ENCODE measurements at places on chromosomes 2 and 18.

GRCh38 chr18:6681331-6681875 is 48.1 kb upstream of the ARHGAP28 start:
- DNase-seq, result no peak

- DNase-seq, result no peak
Observed at GRCh38 chr2:235126768-235127167, 175.0 kb downstream of the SH3BP4 start.

DNA sequence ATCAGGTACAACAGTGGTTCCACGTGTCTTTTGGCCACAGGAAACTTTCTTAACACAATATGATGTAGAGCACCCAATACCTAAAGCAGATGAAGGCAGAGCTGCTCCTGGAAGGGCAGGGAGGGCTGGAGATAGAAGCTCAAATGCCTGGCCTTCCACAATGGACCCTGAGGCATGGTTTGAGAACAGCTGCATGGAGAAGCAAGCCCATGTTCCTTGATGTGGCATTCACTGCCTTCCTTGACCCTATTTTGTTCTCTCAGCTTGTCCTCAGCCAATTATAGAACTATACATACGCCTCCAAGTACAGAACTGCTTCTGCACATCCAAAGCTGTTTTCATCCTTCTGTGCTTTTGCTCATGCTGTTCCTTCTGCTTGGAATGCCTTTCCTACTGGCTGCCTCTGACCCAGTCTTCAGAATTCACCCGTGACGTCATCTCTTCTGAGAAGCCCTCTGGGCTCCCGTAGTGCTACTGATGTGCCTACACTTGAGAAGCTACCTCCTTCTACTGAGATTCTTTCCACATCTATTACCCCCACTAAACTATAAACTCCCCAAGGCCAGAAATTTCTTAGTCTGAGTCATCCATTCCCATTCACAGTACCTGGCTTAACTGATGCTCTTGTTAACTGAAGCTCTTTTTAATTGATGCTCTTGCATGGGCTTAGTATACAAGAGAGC is 69.9 kb downstream of the CHRNA1 start:
- DNase-seq, result no peak

GRCh38 chr18:79062806-79063205 is 6.4 kb upstream of the ATP9B start:
- DNase-seq, result no peak

- DNase-seq, result no peak
Observed at GRCh38 chr2:168517816-168518215, 61.7 kb downstream of the CERS6 start.

- DNase-seq, result no peak
Observed at GRCh38 chr2:106638043-106638442, 150.9 kb downstream of the CD8B2 start.

- DNase-seq, result no peak
Observed at GRCh38 chr2:142642650-142643049, 234.8 kb upstream of the KYNU start.

DNA sequence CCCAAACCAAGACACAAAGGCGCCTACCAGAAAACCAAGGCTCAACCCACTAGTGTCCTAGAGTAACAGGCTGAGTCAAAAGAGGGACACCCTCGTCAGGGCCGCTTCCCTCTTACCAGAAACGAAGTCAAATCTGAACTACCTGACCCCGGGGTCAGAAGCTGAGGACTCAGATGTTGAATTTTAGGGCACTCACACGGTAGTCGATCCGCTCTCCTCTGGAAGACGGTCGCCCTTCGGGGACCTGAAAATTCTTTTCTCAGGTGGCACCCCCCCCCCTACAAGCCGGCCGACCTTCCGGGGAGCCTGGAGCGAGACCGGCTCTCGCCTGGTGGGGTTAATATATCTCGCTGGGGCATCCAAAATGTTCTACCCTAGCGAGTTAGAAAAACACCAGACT is 121.1 kb upstream of the KCNJ3 start:
- DNase-seq, result no peak

GRCh38 chr2:233145726-233146125 is 85.6 kb downstream of the INPP5D start:
- DNase-seq, result no peak

DNA sequence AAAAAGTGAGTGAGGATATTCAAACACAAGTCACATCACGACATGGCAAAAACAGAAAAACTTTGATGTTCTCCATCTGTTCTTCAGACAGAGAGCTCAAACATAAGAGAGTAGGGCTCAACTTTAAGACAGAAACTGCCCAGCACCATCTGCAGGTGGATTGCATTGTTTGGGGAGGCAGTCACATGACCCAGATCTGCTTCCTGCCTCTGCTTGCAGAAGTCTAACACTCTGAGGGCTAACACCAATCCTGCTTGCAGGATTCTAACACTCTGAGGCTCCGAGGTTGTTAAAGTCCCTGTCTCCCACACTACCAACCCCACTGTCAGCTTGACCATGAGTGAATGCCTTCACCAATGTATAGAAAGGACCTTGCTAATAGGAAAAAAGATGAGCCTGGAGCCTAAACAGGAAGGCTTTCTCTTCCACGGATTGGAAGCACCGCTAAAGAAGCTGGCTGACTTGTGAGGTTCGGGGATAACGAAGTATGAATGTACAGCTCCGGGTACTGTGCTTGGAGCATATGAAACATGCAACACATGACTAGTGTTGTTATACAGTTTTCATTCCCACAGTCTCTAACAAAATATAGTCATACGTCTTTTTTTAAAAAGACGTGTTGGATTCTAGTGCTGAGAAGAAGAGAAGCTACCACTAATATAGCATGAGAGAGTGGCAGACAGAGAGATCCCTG is 176.6 kb upstream of the CREB1 start:
- DNase-seq, result peak; percentile 34

DNA sequence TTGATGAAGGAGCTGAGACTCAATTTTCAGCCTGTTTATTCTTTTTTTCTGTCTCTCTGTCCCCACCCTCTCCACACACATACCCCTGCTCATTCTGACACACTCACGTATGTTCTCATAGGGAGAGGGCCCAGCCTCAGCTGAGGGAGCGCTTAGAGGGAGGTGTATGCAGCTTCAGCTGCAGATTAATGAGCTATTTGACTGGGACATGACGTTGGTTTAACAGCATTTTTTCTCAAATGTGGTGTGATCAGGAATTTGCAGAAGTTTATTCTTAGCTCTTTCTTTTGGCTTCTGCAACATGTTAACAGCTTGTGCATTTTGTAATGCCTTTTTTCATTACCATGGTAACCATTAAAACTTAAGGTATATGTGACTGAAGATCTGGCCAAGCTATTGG is 1547.1 kb upstream of the PIK3C3 start:
- no peak for DNase-seq

GRCh38 chr2:229301237-229301636 is 30.1 kb upstream of the PID1 start:
- peak; percentile 19 for DNase-seq

DNA sequence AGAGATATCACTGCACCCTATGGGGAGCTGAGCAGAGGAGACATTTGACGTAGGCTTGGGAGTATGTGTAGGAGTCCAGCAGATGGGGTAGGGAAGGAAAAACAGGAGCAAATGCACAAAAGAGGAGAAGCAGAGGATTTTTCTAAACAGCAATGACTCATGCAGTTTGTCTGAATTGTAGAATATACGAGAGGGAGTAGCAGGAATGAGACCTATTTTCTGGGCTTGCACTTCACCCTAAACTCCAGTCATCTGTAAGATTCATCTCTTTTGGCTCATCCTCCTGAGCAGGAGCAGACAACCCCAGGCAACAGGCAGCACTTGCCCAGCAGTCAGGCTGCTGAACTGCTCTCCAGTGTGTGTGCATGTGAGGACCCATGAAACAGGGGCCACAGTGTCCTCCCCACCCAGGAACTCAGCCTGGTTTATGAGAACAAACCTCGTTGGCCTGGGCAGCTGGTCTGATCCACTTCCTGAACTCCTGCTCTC is 100.2 kb upstream of the CDC42EP3 start:
- no peak for DNase-seq

DNA sequence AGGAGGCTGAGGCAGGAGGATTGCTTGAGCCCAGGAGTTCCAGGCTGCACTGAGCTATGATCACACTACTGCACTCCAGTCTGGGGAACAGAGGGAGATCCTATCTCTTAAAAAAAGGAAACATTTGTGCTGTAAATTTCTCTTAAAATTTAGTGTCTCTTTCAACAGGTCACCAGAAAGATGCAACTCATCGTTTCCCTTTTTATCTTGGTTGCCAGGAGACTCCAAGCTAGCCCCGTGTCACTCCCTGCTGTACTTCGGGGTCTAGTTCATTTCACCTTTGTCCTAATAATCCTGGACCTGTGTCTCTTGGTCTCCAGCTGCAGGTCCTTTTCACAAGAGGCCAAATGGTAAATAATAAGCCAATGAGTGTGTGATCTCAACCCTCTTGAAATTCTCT is 7.1 kb downstream of the HS1BP3 start:
- DNase-seq, result no peak

- DNase-seq, result no peak
Observed at GRCh38 chr2:79041032-79041448, 15.5 kb downstream of the REG3G start.

DNA sequence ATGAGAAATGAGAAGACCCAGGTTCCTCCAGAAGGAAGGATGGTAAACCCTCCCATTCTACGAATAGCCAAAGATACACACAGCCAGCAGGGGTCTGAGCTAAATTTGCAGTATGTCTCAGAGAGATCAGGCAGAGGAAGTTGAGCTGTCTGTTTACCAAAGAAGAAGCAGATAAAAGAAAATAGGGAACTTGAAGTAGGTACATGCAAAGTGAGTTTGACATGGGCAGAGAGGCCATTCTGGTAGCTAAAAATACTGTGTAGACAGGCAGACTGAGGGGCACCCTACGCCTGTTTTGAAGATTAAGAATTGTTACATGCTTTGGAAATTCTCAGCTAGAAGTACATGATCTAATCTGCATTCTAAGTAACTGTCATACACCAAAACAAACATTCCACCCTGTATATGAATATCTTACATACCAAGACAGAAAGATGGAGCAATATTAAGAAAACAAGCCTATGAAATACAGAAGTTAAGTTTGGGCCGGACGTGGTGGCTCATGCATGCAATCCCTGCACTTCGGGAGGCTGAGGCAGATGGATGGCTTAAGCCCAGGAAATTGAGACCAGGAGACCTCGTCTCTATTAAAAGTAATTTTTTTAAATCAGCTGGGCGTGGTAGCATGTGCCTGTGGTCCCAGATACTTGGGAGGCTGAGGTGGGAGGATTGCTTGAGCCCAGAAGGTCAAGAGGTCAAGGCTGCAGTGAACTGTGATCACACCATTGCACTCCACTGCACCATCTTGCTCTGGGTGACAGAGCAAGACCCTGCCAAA is 157.9 kb downstream of the ANKRD44 start:
- DNase-seq, result no peak

DNA sequence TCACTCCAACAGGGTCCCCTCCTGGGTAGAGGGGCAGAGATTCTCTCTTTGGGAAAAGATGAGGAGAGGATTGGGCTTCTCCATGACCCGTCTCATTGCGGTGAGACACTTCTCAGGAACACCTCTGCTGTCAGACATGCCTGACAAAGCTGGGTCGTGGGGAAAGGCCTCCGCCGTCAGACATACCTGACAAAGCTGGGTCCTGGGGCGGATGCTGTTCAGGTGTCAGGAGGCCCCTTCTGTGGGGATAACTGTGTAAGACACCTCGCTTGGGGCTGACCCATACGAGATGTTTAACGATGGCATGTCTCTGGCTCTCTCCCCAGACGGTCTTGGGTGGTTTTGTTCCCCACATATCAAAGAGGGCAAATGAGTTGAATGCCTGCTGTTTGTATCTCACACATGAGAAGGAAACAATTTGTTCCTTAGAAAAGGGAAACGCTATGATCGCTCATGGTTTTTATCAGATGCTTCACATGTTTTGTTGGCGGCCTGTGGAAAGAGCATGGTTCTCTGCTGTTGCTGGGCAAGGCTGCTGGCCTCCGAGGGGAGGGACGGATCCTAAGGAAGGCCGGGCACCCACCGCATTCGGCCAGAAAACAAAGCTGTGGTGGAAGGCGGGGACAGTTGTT is 40.8 kb upstream of the PXDN start:
- no peak for DNase-seq

DNA sequence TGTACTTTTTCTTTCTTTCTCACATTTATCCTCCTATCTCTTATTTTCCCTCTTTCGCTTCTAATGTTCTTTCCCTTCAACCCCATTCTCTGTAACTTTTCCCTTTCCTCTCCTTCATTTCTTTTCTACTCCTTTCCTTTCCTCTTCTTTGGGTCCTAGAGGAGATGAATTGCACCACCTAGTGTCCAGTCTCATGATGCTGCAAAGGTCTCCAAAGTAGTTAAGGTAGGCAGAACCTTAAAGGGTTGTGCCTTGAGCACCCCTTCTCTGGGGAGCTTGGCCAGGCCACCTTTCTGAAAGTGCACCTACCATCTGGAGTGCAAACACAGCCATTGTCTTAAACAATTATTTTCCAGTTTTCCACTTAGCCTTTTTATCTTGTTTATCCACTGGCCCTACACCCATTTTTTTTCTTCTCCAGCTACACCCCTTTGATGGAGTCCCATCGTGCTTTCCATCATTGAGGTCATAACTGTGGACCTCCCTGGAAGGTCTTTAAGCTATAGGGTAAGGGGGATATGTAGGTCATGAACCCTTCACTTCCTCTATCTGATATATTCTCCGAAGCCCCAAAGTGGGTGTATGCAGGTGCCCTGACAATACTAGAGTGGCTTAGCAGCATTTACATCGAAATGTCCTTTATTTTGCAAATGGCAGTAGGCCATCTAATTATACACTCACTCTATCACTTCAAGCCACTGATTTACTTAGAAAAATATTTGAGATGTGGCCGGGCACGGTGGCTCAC is 155.9 kb downstream of the ESCO1 start:
- no peak for DNase-seq

DNA sequence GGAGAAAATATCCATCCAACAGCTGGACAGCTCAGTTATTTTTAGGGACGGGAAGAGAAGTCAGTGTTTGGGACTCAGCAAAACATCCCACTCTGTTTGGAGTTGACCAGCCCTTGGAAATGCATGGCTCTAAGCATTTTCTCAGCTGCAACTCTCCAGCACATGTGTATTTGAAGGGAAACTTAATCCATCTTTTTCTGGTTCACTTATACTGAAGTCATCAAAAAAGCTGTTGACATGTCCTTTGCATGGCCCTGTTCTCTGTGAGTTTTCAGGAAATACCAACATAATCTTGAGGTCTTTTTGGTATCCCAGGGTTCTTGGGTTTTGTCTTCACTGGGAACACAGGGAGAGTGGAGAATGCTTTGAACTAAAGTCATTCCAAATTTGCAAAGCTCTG is 91.9 kb upstream of the CELF4 start:
- DNase-seq, result no peak

GRCh38 chr2:68027959-68028358 is 34.8 kb downstream of the C1D start:
- DNase-seq, result no peak

GRCh38 chr2:143321994-143322393 is 192.8 kb downstream of the ARHGAP15 start:
- DNase-seq, result no peak

GRCh38 chr2:119440873-119441272 is 9.2 kb downstream of the TMEM37 start:
- no peak for DNase-seq

- DNase-seq, result no peak
Observed at GRCh38 chr2:38656866-38657480, 8.9 kb upstream of the GALM start.
